CD4-positive, alpha-beta T cell treated with Interleukin-10 for 1 hour (primary cell): ENCODE measurements at places on chromosomes 12 and 14.
A peak's percentile ranks its signal among the peaks of the same experiment; 100 is the strongest.

DNA sequence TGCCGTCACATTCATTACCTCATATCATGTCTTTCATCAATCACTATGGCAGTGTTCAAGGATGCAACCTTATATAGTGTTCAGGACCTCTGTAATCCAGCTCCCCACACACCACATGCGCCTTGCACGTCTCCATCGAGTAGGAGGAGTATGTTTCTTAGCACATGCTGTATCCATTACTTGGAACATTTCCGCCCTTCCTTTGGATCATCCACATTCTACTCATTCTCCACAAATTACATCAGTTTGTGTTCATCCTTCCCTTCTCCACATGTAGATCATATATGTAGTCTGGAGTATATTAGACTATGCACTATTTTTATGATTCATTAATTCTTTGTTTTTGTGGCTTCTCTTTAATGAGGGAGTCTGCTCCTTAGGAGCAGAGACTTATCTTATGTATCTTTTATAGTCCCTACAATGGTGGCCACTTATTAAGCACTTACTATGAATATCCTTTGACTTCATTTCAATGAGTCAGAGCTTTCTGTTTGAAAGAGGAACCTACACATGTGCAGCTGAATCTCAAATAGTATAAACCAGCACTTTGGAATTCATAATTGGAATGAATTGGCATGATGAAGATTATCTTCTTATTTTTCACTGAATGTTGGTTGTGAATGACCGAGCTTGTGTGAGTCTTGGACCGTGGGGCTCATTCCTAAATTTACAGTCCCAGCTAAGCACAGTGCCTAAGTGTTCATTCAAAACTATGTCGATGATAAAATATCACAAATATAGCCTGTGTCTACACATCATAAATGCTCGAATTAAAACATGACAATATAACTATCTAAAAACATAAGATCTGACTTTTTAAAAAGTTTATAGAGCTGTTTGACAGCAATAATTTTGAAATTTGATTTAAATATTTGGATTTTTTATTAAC is 30.2 kb upstream of the NPAS3 start:
- no peak for DNase-seq

- DNase-seq = no peak
These were observed 23.9 kb upstream of the FLVCR2 start for GRCh38 chr14:75554482-75554881.

GRCh38 chr12:132615579-132616038 is 3.0 kb upstream of the P2RX2 start:
- no peak for DNase-seq

- peak; percentile 46 for DNase-seq
These were observed 39.5 kb downstream of the BEGAIN start for GRCh38 chr14:100547633-100548294.

- DNase-seq = no peak
These were observed 14.6 kb downstream of the ETV6 start for GRCh38 chr12:11664101-11664500.

DNA sequence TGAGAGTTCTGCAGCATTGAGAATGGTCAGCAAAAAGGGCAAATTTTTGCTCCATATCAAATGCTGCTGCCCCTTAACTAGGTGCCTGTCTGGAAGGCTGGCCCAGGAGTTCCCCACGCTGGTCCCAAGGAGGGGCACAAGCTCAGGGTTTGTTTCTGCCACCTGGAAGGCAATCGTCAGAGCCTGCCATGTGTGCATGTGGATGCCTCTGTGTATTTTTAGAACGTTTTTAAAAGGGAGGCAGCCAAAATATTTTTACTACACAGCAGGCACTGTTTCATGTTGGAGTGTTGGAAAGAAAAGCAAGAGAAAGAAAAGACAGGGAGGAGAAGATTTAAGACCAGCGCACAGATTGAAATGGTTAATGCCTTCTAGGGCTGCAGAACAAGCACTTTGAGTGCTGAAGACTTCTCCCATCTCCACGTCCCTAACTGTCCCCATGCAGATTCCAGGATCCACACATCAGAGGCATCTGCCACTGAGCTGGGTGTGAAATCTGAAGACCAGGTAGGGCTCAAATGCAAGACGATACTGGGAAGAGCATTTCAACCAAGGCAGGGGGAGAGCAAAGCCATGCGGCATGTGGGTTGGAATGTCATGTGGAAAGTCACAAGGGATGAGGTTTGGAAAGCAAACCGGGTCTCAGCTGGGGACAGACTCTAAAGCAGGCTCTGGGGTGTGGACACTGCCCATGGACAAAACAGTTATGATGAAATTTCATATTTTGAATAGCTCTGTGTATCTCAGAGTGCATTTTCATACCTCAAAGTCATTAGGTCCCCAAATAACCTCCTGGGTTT is 557.2 kb downstream of the BCL11B start:
- DNase-seq = no peak

DNA sequence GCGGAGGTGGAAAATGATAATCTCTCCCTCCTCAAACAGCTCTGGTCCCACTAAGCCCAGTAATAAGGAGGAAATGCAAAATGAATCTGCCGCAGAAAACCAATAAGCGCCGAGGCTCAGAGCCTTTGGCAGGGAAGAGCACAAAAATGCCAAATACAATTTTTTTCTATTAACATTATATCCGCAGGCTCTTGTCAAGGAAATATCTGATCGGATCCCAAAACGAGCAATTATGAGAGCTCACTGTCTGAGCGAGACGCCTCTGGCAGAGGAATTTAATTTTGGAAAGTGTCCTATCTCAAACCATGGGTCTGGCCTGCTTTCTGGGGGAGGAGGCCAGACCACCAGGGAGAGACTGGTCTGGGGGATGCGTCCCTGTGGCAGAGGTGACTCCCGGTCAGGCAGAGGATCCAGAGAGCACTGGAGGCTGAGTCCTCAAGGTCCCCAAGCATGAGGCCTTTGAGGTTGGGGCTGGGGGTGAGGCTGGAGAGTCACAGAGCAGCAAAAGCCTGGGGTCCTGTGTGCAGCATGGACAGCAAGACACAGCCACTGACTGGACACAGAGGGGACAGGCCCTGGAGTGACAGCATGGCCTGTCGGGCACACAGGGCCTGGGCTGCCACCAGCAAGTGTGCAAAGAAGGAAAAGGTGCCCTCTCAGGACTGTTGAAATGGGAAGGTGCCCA is 342.8 kb upstream of the SFSWAP start:
- no peak for DNase-seq

- peak; percentile 29 for DNase-seq
These were observed 48.4 kb downstream of the ANAPC7 start for GRCh38 chr12:110355073-110355472.

DNA sequence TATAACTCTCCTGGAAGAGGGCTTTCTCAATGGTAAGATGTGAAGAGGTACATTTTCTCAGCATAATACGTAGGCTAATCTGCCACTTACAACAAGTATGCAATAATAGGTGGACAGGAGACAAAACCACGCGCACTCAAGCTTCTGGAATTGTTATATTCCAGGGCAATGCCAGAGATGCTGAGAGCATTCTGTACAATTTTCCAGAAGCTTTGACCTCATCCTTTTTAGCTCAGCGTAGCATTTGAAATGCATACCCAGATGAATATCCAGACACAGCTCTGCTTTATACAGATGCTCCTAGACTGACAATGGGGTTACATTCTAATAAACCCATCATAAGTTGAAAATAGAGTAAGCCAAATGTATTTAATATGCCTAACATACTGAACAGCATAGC is 1492.4 kb upstream of the FLRT2 start:
- no peak for DNase-seq
